Activated naive CD4-positive, alpha-beta T cell treated with anti-CD3 and anti-CD28 coated beads, Interleukin-2, amount 50 U/mL, for 16 hours (primary cell): ENCODE measurements at places on chromosomes 7 and 10.

DNA sequence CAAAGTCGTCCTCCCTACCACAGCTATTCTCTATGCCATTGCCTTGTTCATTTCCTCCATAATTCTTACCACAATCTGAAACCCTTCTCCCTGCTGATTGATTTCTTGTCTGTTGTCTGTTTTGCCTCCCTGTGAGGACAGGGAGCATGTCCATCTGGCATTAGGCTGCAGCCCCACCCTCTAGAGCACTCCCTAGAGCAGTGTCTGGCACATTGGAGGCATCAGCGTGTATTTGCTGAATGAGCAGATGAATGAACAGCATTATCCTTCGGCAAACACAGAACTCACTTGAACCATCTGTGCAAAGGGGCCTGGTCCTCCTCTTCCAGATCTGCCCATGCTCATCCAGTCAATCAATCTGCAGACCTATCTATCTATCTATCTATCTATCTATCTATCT is 5.1 kb upstream of the DMBT1 start:
- no peak for DNase-seq

- no peak for DNase-seq
Measured at GRCh38 chr10:52314822-52315552, 906 bp downstream of the DKK1 start.

DNA sequence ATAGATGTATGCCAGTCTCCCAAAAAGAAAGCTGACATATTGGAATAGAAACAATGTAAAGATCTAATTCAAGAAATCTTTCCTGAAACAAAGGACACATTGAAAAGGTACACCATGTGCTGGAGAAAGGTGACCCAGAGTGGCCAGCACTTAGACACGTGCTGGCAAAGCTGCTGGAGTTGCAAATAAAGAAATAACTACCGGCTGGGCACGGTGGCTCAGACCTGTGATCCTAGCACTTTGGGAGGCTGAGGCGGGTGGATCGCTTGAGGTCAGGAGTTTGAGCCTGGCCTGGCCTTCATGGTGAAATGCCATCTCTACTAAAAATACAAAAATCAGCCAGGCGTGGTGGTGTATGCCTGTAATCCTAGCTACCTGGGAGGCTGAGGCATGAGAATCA is 35.9 kb downstream of the PKD1L1 start:
- DNase-seq = no peak

- DNase-seq = no peak
Measured at GRCh38 chr7:103989785-103990767, 618 bp upstream of the RELN start.

DNA sequence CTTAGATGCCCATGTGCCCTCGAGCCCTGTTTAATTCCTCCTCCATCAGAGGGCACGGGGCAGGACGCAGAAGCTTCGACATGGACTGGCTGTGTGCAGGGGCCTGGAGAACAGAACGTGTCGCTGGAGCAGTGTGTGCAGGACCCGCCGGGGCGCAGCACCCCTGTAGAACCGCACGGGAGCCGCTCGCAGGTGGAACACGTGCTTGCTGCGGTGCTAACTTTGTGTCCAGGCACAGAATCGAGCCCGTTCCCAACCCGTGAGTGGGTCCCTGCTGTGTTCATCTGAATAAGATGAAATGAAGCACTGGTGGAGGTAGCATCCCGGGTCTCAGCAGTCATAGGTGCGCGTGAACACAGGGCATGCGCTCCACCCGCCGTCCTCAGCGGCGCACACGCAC is 116.9 kb downstream of the WDR37 start:
- DNase-seq = no peak

GRCh38 chr10:43230101-43230908 is 36.6 kb downstream of the RASGEF1A start:
- peak; percentile 9 for DNase-seq

DNA sequence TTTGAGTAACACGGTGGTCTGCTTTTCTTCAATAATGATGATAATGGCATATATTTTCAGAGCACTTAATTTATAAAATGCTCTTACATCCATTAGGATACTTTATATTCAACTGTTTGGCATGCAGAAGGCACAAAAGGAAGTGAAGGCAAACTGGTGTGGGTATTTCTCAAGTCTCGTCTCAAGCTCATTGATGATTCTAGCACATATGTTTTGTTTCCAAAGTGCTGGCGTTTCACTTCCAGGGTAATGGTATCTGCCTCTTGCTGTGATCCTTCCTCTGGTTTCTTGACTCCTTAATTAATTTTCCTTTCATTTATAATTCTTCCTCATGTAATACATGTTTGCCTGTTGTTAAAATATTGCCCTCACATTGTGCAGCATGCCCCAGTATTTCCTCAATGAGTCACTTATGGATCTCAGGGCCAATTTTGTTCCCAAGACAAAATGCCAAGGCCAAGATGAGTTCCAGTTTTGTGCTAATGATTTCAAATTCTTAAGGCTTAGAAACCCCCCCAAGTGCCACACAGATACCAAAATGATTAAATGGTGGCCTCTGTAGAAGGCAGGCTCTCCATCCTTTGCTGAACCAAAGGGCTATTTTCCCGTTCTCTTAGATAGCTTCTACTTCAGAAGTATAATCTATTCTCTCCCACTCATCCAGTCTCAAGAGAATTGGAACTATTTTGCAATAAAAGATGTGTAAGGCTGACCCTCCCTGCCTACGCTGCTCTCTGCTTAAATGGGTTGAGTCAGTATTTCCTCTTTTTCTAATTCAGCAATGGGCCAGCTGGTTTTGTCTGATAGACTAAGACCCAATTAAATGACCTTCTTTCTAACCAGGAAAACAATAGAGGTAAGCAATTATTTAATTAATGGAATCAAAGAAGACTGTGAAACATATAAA is 171.2 kb downstream of the ZNF365 start:
- DNase-seq = no peak

DNA sequence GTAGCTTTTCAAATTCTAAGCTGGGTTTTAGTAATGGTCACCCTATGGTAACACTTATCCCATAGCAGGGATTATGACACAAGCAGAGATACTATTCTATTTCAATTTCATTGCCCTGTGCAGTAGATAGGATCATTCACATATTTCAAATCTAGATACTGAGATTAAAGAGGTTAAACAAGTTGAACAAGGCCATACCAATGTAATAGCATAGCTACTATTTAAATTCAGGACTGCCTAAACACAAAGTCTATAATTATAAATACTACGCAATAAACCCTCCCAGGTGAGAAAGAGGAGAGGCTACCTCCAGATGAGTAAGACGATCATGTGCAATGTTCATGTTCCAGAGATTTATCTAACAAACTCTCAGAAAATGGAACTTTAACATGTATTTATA is 1.1 kb downstream of the LIPM start:
- no peak for DNase-seq

DNA sequence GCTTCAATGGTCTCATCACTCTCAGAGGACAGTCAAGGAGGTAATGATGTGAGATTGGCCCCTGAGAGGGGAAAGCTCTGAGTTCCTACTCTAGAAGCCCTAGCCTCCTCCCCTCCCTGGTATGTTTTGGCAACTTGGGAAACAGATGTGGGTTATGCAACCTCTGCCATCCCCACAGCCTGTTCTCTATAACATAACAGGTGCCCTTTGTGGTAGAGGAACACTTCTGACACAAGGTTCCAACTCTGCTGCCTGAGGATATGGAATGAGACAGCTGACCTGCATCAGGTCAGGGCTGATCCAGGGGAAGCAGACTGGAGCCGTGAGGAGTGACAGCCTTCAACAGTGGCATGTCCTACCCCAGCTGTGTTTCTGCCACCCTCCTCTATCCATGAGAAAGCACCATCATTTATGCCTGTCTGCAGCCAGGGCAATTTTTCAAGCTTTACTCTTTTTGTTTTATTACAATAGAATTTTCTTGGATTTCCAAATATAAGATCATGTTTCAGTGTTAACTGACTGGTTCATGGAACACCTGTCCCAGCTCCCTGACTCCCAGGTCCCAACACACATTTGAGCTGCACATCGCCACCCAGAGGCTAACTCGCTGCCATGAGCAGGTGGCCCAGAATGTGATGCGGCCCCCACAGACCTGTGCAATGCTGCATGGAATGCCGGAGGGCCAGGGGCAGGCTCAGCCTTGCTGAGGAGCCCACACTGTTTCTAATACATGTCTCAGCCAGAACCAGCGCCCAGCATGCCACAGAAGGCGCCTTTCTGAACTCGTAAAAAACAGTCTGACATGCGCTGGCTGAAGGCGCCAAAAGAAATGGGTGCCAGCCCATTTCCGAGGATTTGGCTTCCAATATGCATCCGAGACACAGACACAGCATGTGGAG is 124.8 kb upstream of the CHST15 start:
- DNase-seq = no peak

DNA sequence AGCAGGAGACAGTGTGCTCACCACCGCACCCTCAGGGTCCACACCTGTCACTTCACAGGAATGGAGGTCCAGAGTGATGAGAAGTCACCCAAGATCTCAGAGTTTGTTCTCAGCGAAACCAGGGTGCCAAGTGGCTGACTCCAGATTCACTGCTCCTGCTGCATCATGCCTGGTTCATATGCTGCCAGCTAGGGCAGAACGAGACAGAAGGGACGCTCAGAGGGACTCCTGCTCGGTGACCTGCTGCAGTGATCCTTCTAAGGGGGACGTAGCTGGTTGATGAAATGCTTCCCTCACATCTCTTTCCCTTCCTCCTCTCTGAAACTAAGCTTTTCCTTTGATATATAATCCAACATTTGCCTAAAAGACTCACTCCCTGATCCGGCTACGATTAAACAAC is 248.5 kb downstream of the SFMBT2 start:
- DNase-seq = no peak

GRCh38 chr7:43700059-43700501 is 29.2 kb downstream of the COA1 start:
- DNase-seq = no peak

- DNase-seq = no peak
Measured at GRCh38 chr10:32927750-32928149, 30.3 kb downstream of the ITGB1 start.

DNA sequence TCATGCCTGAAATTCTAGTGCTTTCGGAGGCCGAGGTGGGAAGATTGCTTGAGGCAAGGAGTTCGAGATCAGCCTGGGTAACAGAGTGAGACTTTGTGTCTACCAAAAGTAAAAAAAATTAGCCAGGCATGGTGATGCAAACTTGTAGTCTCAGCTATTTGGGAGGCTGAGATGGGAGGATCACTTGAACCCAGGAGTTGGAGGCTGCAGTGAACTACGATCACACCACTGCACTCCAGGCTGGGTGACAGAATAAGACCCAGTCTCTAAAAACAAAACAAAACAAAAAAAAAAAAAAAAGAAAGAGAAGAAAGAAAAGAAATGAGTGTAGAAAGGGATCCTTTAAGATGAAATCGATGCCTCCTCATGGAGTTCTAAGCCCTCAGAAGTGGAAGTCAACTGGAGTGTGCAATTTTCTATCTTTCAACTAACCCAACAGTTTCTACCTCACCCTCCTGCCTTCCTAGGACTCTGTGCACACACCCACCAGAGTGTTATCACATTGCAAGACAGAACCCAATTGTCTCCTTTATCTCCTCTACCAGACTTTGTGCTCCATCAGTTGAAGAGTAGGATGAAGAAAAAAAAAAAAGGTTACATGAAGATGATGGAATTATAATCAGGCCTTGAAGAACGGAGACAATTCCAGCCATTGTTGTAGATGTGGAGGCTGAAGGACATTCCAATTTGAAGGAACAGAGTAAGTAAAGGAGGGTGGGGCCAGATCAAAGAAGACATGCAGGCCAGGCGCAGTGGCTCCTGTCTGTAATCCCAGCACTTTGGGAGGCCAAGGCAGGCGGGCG is 26.9 kb downstream of the NYAP1 start:
- DNase-seq = no peak
